ENCODE measurements at places on chromosomes 1 and 21.

GRCh38 chr1:222995236-222995580 is 147.8 kb downstream of the TLR5 start:
- no peak for DNase-seq

DNA sequence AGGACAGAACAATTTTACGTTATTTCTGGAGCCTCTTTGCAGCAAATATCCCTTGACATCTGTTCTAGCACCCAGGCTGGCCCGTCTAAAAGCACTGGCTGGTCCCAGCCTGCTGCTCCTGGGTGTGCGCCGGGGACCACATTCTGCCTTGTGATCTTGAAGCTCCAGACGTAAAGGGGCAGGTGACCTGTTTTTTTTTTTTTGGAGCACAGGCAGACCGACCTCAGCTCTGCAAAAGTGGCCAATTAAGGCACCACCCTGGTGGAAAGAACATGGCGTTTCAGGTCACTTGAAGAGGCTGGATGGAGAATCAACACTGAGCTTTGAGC is 13.8 kb upstream of the CAMTA1 start:
- DNase-seq = no peak

DNA sequence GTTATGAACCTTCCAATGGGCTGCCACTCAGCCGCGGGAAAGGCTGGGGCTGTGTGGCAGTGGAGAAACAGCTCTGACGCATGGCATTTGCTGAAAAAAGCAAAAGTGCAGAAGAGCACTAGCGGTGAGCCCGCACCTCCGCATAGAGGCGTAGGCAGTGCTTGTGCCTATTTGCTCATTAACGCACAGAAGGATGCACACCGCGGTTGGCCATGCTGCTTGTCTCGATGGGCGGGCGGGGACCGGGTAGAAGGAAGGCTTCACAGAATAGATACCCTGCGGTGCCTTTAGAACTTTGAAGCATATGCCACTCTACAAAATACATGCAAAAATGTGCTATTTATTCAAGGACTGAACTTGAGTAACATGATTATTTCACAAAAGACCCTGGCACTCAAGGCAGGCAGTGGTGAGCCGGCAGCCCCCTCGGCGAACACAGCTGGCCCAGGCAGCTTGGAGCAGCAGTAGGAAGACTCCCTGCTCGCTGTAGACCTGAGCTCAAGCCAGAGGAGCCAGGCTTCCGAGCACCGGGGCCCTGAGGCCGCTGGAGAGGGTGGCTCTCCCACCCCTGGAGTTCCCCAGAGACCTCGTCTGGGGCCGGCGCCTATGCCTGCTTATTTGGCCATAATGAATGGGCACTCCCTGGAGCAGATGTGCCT is 71.5 kb downstream of the SIK1 start:
- no peak for DNase-seq

DNA sequence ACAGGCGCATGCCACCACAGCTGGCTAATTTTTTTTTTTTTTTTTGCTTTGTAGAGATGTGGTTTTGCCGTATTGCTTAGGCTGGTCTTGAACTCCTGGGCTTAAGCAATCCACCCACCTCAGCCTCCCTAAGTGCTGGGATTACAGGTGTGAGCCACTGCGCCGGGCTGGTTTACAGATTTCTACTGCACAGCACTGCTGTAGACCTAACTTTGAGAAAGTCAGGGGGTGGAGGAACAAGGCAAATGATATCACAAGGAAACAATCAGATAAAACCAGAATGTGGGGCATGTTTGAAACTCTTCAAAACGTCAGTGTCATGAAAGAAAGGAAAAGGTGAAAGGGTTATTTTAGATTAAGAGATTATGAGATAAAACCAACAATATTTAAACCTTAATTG is 45.3 kb downstream of the URB2 start:
- no peak for DNase-seq

DNA sequence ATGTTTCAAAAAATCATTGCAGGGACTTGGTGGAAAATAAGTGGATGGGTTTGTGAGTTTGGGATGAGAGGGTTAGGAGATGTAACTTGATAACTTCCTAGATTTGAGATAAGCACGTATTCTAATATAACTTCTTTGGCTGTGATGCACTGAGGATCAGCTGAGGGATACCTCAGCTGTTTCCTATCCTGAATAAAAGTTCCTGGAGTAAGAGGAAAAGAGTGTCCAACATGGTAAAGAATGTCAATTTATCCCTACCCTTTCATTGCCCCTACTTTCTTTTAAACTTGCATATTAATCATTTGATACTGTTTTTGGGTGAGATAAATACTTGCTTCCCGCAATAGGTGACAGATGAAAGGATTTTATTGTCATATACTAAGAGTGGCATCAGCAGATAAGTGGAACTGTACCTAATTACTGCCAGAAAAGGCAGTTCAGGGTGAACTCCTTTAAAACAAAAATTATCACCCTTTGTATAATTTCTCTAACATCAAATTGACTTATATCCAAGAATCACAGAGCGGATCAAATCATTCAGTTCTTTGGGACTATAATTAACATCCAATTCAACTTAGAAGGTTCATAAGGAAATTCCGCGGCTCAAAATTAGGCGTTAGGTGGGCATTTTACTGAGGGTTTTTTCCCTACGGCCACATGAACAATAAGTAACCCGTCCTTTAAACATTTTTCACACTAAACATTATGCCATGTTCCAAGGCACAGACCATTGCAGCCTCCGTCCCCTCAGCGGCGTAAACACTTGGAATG is 1.4 kb upstream of the SUCO start:
- DNase-seq = no peak

GRCh38 chr1:49364676-49365075 is 588.0 kb upstream of the BEND5 start:
- no peak for DNase-seq

DNA sequence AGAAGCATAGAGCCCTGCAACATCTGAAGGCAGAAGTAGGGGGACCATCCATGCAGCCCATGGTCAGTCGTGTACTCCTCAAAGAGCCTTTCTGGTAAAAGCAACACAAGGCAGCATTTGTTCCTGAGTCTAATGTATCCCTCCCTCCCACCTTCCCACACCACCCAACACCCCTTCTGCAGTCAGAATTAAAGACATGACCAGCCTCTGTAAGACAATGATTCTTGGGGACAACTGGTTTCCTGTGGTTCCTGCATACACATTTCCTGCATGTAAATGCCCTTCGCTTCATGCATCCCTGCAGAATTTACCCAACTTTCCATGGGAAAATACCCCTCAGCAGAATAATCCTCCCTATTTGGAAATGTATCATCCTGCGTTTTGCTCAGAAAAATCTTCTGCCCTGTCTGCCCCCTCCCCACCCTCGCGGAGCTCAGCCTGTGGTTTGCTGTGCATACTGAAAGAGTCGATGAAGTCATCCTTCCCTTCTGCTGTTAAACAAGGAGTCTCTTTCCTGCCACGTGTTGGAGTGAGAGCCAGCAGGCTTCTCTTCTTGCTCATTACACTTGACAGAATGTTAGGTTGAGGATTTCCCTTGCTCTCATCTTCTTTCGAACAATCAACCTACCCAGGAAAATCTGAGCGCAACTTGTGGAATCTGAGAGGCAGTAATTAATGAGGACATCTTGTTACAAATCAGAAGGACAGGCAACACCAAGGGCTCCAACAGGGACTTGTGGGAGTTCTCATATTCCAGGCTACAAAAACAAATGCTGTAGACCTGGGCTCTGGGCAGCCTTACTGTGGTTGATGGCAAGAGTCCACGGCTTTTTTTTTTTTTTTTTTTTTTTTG is 4.7 kb downstream of the TNN start:
- DNase-seq = peak; percentile 20

- peak; percentile 83 for DNase-seq
Observed at GRCh38 chr1:167121375-167122120, 27.7 kb downstream of the STYXL2 start.

GRCh38 chr1:246078126-246078887 is 428.8 kb downstream of the SMYD3 start:
- DNase-seq = no peak

- no peak for DNase-seq
Observed at GRCh38 chr1:175511496-175511895, 231.9 kb downstream of the TNR start.

- no peak for DNase-seq
Observed at GRCh38 chr1:174167265-174167803, 8.0 kb downstream of the RABGAP1L start.

DNA sequence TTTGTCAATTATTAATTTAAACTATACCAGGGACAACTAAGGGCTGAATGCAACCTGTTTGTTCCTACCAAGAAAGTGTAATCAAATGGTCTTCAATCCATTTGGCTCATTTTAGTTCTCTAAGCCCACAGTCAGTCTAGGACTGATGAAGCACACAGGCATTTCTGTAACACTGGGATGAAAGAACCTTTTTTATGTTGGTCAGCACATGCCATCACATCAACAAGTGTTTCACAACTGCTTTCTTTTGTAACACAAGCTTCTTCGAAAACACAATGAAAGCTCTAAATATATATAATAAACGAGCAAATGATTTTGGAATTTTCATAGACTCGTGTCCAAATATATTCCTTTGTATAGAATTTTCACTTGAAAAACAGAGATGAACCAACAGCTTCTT is 28.8 kb downstream of the HEATR1 start:
- no peak for DNase-seq

DNA sequence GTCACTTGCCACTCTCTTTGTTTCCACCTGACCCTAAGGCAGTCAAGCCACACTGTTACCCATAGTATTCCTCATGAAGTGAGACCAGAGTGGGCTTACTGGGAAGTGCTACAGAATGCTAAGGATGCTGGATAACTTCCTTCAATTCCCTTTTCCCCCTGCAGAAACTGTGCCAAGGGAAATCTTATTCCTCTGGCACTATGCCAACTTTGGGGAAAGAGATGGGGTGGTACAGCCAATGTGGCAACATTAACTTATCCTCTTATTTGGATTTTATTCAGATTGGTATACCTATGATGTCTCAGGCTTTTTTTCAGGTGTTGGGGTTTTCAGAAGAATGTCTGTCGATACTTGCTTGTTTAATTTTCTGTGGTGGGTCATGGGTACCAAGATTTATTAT is 599.4 kb upstream of the PBX1 start:
- no peak for DNase-seq

DNA sequence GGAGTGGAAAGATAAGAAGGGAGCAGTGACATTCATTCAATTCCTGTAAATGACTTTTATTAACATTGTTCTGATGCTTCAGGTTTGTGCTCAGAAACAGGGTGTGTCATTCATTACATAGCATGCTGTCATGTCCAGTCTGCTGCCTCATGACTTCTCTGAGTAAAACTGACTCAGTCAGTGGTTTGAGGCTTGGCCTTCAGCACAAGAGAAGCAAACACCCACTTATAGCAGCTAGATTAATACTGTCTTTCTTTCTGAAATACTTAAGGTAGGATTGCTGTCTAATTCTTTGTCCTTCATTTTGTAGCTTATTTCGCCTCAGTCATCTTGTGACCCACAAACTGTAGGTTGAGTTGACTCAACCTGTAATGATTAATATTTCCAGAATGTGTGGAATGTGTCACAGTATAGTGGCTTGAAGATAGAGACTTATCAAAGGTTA is 32.9 kb downstream of the RASAL2 start:
- no peak for DNase-seq

DNA sequence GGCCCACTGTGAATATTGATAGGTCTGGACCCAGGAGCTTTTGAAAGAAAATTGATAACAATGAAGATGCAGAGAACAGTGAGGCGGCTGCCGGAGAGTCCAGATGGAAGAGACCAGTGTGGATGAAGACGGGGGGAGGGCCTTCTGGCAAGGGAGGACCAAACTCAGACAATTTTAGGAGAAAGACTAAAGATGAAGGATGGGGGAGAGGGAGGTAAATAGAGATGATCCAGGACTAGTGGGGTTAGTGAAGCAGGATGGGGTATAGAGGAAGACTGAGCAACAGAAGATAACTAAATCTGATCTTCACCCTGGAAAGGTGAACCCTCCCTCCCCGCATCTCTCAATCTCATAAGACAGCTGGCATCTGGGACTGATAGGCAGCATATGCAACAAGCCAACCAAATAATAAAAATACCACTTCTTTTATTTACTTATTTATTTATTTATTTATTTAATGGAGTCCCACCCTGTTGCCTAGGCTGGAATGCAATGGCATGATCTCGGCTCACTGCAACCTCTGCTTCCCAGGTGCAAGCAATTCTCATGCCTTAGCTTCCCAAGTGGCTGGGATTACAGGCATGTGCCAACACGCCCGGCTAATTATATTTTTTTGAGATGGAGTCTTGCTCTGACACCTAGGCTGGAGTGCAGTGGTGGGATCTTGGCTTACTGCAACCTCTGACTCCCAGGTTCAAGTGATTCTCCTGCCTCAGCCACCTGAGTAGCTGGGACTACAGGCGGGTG is 10.5 kb downstream of the EIF3I start:
- DNase-seq = no peak

- DNase-seq = no peak
Observed at GRCh38 chr1:165420655-165421054, 24.3 kb downstream of the RXRG start.

- no peak for DNase-seq
Observed at GRCh38 chr1:225731491-225731890, 46.1 kb upstream of the SRP9 start.

GRCh38 chr1:5982276-5982675 is 9.9 kb downstream of the NPHP4 start:
- no peak for DNase-seq

GRCh38 chr1:37947364-37947763 is 511 bp upstream of the INPP5B start:
- DNase-seq = no peak

DNA sequence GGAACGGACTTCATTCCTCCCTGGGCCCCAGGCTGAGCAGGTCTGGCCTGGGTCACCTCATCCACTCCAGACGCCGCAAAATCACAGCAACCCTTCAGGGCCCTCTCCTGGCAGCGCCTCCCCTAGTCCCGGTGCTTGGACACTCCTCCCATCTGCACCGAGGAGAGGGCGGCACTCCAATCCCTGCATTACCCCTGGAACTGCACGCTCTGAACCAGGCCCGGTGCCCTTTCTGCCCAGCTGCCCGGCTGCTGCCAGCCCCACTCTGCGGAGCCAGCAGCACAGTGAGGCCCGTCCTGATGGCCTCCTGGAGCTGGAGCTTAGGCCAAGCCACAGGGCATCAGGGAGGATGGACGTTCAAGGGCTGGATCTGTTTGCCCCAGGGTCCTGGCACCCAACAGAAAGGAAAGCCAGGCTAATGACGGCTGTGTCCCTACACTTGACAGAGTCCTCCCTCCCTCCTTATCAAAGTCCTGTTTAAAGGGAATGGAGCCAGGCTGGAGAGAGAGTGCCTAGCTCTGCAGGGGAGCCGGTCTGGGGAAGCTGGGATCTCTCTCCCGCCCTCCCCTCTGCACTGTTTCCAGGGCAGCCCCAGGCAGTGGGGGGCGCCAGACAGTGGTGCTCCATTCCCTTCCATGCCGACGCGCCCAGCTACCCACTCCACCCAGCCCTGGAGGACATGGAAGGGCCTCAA is 12.7 kb downstream of the COL6A2 start:
- DNase-seq = no peak

- no peak for DNase-seq
Observed at GRCh38 chr1:89350298-89350697, 13.6 kb upstream of the GBP6 start.
